Motor neuron (in vitro differentiated cells): ENCODE measurements at places on chromosomes 5 and 9. TPM values are rescaled to one million over a fixed set of nuclear protein-coding genes. Genes with fewer than 3 reads are reported as not detected.

PCDHB8 gene
- 0.31 and 0.38 TPM in 2 replicates for total RNA-seq

AQP7 gene
- 0.22 and 1.0 TPM in 2 replicates for total RNA-seq

TMEFF1 gene
- not detected in 2 replicates for total RNA-seq

PCDHAC2 gene
- 6.4 and 6.8 TPM in 2 replicates for total RNA-seq

DBH gene
- 0.18 and 0.36 TPM in 2 replicates for total RNA-seq

CDKN2B gene
- total RNA-seq: 3.5 and 6.3 TPM in 2 replicates

RCL1 gene
- 25.7 and 26.7 TPM in 2 replicates for total RNA-seq

ROR2 gene
- 1.9 and 3.0 TPM in 2 replicates for total RNA-seq

IL7R gene
- total RNA-seq: 0.68 and 1.0 TPM in 2 replicates

TRIM36 gene
- total RNA-seq: 0.19 and 0.28 TPM in 2 replicates

BHMT gene
- total RNA-seq: 0.11 and 0.75 TPM in 2 replicates

FLT4 gene
- 3.3 and 4.4 TPM in 2 replicates for total RNA-seq

NUTM2F gene
- 0.62 TPM in 1 of 2 replicates, not detected in the other for total RNA-seq

PCDHGA12 gene
- 0.86 and 1.2 TPM in 2 replicates for total RNA-seq

PCDHA1 gene
- total RNA-seq: 0.75 and 0.87 TPM in 2 replicates

IFNB1 gene
- total RNA-seq: not detected in 2 replicates

MTMR12 gene
- 11.1 and 11.5 TPM in 2 replicates for total RNA-seq

MEIKIN gene
- not detected in 2 replicates for total RNA-seq

GABRA1 gene
- total RNA-seq: 2.5 TPM in 1 of 2 replicates, not detected in the other

TRIM7 gene
- 2.6 and 3.1 TPM in 2 replicates for total RNA-seq

CCDC171 gene
- 7.4 and 10.6 TPM in 2 replicates for total RNA-seq

ARHGEF37 gene
- 0.53 and 1.0 TPM in 2 replicates for total RNA-seq

KIF4B gene
- total RNA-seq: 0.31 TPM in 1 of 2 replicates, not detected in the other

MZB1 gene
- 0.33 and 0.68 TPM in 2 replicates for total RNA-seq

NRARP gene
- total RNA-seq: 20.5 and 22.4 TPM in 2 replicates

CENPK gene
- total RNA-seq: 4.2 and 4.3 TPM in 2 replicates

FBP1 gene
- not detected in 2 replicates for total RNA-seq

VCAN gene
- total RNA-seq: 60.0 and 62.1 TPM in 2 replicates

SYK gene
- 0.14 and 0.23 TPM in 2 replicates for total RNA-seq

MOB3B gene
- 5.1 and 7.7 TPM in 2 replicates for total RNA-seq

CDH9 gene
- 0.81 and 1.1 TPM in 2 replicates for total RNA-seq

SH3RF2 gene
- 0.26 and 0.27 TPM in 2 replicates for total RNA-seq

ZNF454 gene
- 1.9 and 2.5 TPM in 2 replicates for total RNA-seq

PDZD2 gene
- total RNA-seq: 2.8 and 3.2 TPM in 2 replicates

AJM1 gene
- total RNA-seq: 0.81 and 1.2 TPM in 2 replicates

ASPN gene
- total RNA-seq: 312 and 356 TPM in 2 replicates

TPPP gene
- 5.0 and 5.2 TPM in 2 replicates for total RNA-seq

TAF11L9 gene
- not detected in 2 replicates for total RNA-seq

GAS1 gene
- total RNA-seq: 1.5 and 3.0 TPM in 2 replicates

GLRA1 gene
- 2.8 and 3.2 TPM in 2 replicates for total RNA-seq

CHSY3 gene
- 6.4 and 6.8 TPM in 2 replicates for total RNA-seq

COL15A1 gene
- total RNA-seq: 0.13 and 0.27 TPM in 2 replicates

GABRP gene
- 0.31 TPM in 1 of 2 replicates, not detected in the other for total RNA-seq

B4GALT1 gene
- total RNA-seq: 6.6 and 8.1 TPM in 2 replicates

SLC28A3 gene
- 0.54 TPM in 1 of 2 replicates, not detected in the other for total RNA-seq

ZCCHC9 gene
- total RNA-seq: 23.9 TPM in 2 replicates

HSPB3 gene
- not detected in 2 replicates for total RNA-seq
